ENCODE measurements at places on chromosomes 13 and 19.

GRCh38 chr19:46656541-46656940 lies 4.4 kb downstream of the DACT3 start:
- DNase-seq: no peak

- no peak for DNase-seq
Measured at GRCh38 chr13:27261396-27261795, 9.2 kb upstream of the RASL11A start.

DNA sequence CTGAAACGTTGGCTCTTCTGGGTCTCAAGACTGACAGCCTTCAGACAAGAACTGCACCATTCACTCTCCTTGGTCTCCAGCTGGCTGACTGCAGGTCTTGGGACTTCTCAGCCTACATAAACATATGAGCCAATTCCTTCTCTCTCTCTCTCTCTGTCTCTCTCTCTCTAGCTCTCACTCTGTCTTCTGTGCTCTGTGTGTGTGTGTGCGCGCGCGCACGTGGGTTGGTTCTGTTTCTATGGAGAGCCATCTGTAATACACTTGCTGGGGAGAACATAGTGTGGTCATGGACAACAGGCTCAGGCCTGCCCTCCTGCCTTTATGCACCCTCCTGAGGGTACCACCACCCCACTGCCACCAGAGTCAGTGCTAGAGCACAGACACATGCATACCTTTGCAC lies 13.7 kb upstream of the SERPINE3 start:
- no peak for DNase-seq

DNA sequence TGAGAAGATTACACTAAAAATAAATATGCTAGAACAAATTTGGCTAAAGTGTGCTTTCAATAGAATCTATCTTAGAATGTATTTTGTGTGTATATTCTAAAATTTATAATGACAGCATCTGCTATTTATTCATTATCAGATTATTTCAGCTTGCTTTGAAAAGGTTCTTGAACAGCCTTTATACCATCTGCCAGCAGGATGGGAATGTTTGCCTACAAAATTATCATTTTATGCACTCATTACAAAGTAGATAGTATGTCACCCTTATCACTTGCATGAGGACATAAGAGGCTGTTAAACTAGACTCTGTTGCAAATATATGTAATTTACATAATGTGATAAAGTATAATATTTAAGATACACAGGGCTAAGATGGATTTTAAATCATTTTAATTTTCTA lies 1286.9 kb upstream of the PCDH20 start:
- no peak for DNase-seq

DNA sequence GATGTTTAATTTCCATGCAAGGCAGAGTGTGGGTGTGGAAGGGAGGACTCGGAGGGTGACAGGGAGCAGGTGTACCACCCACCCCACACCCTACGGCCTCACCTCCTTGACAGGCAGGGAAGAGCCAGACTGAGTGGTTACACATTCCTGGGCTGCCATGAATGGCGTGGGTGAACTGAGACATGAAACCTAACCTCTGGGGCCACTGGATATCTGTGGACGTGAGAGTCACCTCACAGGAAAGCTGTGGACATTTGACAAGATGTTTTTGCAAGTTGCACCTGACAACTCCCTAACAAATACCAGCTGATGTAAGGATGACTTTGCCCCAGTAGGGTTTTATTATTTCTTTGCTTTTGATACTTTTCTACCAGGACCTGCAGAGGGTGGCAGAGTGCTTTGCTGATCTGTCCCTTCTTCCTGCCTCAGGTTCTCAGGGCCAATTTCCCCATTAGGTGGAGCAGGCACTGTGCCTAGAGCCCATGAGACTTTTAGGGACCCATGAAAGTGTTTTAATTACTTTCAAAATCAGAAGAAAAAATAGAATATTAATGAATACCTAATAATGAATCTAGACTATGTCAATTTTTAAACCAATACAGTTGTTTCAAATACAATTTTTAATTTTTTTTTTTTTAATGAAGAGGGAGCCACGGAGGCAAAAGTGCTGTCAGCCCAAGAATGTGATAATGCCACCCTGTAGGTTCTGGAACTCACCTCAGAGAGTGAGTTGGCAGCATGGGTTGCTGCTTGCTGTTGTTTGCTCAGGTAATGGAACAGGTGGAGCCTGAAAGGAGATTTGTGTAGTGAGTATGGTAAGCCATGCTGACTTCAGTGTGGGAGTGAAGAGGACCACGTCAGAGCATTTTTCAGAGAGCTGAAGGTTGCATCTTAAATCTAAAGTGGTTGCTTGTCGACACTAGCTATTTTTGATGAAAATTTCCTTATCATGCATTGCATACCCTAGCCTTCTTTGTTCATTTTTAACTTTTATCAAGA lies 58.0 kb upstream of the CYSLTR2 start:
- no peak for DNase-seq

Measured in coronary artery (tissue), 2 donors.